Hindlimb muscle (tissue), 1 donor: ENCODE measurements at places on chromosomes 2 and 18. TPM values are rescaled to one million over a fixed set of nuclear protein-coding genes. Genes with fewer than 3 reads are reported as not detected.

The THOC1 gene
- polyA plus RNA-seq = 47.0 TPM

The EDAR gene
- polyA plus RNA-seq = not detected

The VSNL1 gene
- polyA plus RNA-seq = 7.0 TPM

The STK17B gene
- 4.7 TPM for polyA plus RNA-seq

The TUBA4B gene
- 0.31 TPM for polyA plus RNA-seq

The NEU4 gene
- polyA plus RNA-seq = 6.7 TPM

The VWC2L gene
- polyA plus RNA-seq = not detected

The ALPP gene
- polyA plus RNA-seq = not detected

The MC4R gene
- polyA plus RNA-seq = 0.45 TPM

The COL5A2 gene
- polyA plus RNA-seq = 348 TPM

The VAMP8 gene
- 12.5 TPM for polyA plus RNA-seq

The WIPF1 gene
- 39.0 TPM for polyA plus RNA-seq

The RAD51AP2 gene
- polyA plus RNA-seq = 0.25 TPM

The ASXL3 gene
- polyA plus RNA-seq = 4.7 TPM

The C18orf63 gene
- polyA plus RNA-seq = not detected

The TBR1 gene
- not detected for polyA plus RNA-seq

The USP34 gene
- 75.2 TPM for polyA plus RNA-seq

The CIB4 gene
- not detected for polyA plus RNA-seq

The PREB gene
- polyA plus RNA-seq = 35.1 TPM

The SERPINB5 gene
- polyA plus RNA-seq = 0.56 TPM

The KCNIP3 gene
- polyA plus RNA-seq = 5.8 TPM

The CLEC4F gene
- polyA plus RNA-seq = 0.36 TPM

The TMEM131 gene
- 53.2 TPM for polyA plus RNA-seq

The CDK15 gene
- polyA plus RNA-seq = 2.9 TPM

The TIGD1 gene
- polyA plus RNA-seq = 6.7 TPM

The CRYGC gene
- polyA plus RNA-seq = not detected

The DQX1 gene
- polyA plus RNA-seq = 0.25 TPM

The SERPINB13 gene
- 0.43 TPM for polyA plus RNA-seq

The VWA3B gene
- 1.0 TPM for polyA plus RNA-seq

The ATP6V1B1 gene
- polyA plus RNA-seq = 1.3 TPM

The PROM2 gene
- polyA plus RNA-seq = 1.4 TPM

The RBM44 gene
- 0.93 TPM for polyA plus RNA-seq

The TRIM43 gene
- not detected for polyA plus RNA-seq

The CAD gene
- 28.0 TPM for polyA plus RNA-seq

The ASB18 gene
- 14.5 TPM for polyA plus RNA-seq

The UPP2 gene
- not detected for polyA plus RNA-seq
